Epithelial cell of alveolus of lung (primary cell): ENCODE measurements at places on chromosomes 11 and 22. TPM values are rescaled to one million over a fixed set of nuclear protein-coding genes. Genes with fewer than 3 reads are reported as not detected.

Gene NTM
- 7.0 and 61.4 TPM in 2 replicates for total RNA-seq

Gene MEI1
- total RNA-seq: 4.5 TPM in 1 of 2 replicates, not detected in the other

Gene EXPH5
- total RNA-seq: 0.48 and 1.7 TPM in 2 replicates

Gene OR52H1
- total RNA-seq: 0.16 TPM in 1 of 2 replicates, not detected in the other
